Pancreas (tissue), 10 donors: ENCODE measurements at places on chromosomes 12 and 14. TPM values are rescaled to one million over a fixed set of nuclear protein-coding genes. Genes with fewer than 3 reads are reported as not detected.

GRCh38 chr14:93107453-93107852 is 8.3 kb downstream of the ITPK1 start:
- no peaks in the 10 kb centered on the region for H3K27me3 ChIP-seq
- no peaks in the 10 kb centered on the region for H3K36me3 ChIP-seq
- peaks cover 9% of the 10 kb centered on the region for H3K4me1 ChIP-seq
- no peak overlapping the region for H3K4me3 ChIP-seq
- H3K27ac ChIP-seq = no peak overlapping the region

DNA sequence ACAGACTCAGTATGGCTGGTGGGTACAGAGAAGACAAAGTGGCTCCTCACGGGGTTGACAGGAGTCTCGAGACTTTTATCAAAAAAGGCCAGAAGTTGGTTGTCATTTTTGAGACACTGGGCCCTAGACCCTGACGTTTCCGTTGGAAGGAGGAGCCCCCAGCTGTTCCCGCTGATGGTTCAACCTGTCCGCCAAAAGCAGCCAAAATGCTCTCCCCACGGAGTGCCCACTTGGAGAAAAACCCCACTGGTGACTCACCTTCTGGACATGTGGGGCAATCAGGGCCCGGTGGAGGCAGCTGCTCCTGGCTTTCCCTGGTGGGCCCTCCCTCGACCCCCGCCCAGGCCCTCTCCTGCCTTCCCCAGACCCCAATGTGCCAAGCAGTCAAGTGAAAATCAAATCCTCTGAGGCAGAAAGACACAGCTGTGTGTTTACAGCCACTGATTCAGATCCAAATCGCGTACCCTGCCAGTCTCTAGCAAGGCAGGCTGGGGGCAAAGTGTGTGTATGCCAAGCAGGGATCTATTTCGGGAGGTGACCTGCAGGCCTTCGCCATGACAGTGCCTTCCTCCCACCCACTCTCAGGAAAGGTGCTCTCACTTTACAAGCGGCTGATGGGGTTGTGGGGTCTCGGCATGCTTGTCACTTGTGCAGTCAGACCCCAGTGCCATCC is 347.4 kb downstream of the DPF3 start:
- no peaks in the 10 kb centered on the region for H3K4me1 ChIP-seq
- no peaks in the 10 kb centered on the region for H3K27me3 ChIP-seq
- H3K4me3 ChIP-seq = no peak overlapping the region
- H3K36me3 ChIP-seq = no peaks in the 10 kb centered on the region
- H3K27ac ChIP-seq = no peak overlapping the region
- DNase-seq = no peak

- H3K4me1 ChIP-seq = peaks cover 18% of the 10 kb centered on the region
- DNase-seq = no peak
- H3K27me3 ChIP-seq = no peaks in the 10 kb centered on the region
- H3K36me3 ChIP-seq = peaks cover under 1% of the 10 kb centered on the region
- H3K27ac ChIP-seq = peak overlapping the region; percentile 46
- peak overlapping the region; percentile 95 for H3K4me3 ChIP-seq
These were observed 622 bp downstream of the TECPR2 start for GRCh38 chr14:102363182-102363943.

Gene FAM181A
- not detected for total RNA-seq
